Muscle of leg (tissue), 16 donors: ENCODE measurements at places on chromosomes 4 and X. TPM values are rescaled to one million over a fixed set of nuclear protein-coding genes. Genes with fewer than 3 reads are reported as not detected.

SSX4 gene
- not detected for total RNA-seq

CT45A1 gene
- 0.13 TPM for total RNA-seq

PCSK1N gene
- not detected for total RNA-seq

SERPINA7 gene
- total RNA-seq: not detected

SULT1B1 gene
- 0.53 TPM for total RNA-seq

TMEM154 gene
- total RNA-seq: 0.66 TPM

CUL4B gene
- 19.0 TPM for total RNA-seq

DUSP9 gene
- 0.35 TPM for total RNA-seq

RNF212 gene
- total RNA-seq: 3.2 TPM

CPE gene
- total RNA-seq: 137 TPM

AFM gene
- total RNA-seq: not detected

SERTM2 gene
- 0.49 TPM for total RNA-seq

RTL9 gene
- total RNA-seq: 0.80 TPM

ASB12 gene
- total RNA-seq: 9.5 TPM

HCFC1 gene
- total RNA-seq: 12.8 TPM

YY2 gene
- total RNA-seq: 0.93 TPM

CETN2 gene
- 35.5 TPM for total RNA-seq

SLC30A9 gene
- 52.2 TPM for total RNA-seq

STBD1 gene
- 30.9 TPM for total RNA-seq

CLRN2 gene
- total RNA-seq: not detected

DKC1 gene
- total RNA-seq: 22.8 TPM

ANXA3 gene
- 7.5 TPM for total RNA-seq

FRG2 gene
- not detected for total RNA-seq

PSAPL1 gene
- not detected for total RNA-seq

TMPRSS11A gene
- total RNA-seq: not detected

ACE2 gene
- 0.04 TPM for total RNA-seq

CYP2U1 gene
- total RNA-seq: 6.1 TPM

RAB41 gene
- total RNA-seq: not detected

LRCH2 gene
- total RNA-seq: 4.0 TPM

LRP2BP gene
- 4.1 TPM for total RNA-seq

RPL9 gene
- 5,379 TPM for total RNA-seq

BRS3 gene
- not detected for total RNA-seq

TRIM2 gene
- total RNA-seq: 29.8 TPM

VEGFD gene
- 0.44 TPM for total RNA-seq

TRPC5OS gene
- 0.13 TPM for total RNA-seq

PLAC8 gene
- total RNA-seq: 0.84 TPM

IGSF1 gene
- total RNA-seq: 90.7 TPM

IDUA gene
- total RNA-seq: 11.4 TPM

PFKFB1 gene
- total RNA-seq: 0.35 TPM

SORBS2 gene
- 17.7 TPM for total RNA-seq

FGA gene
- 0.49 TPM for total RNA-seq

RAB40A gene
- total RNA-seq: 0.35 TPM

IL2 gene
- not detected for total RNA-seq

STPG2 gene
- 0.18 TPM for total RNA-seq

INTU gene
- 10.6 TPM for total RNA-seq

SHROOM4 gene
- 6.8 TPM for total RNA-seq

TENM3 gene
- total RNA-seq: 32.9 TPM

SPIN2A gene
- total RNA-seq: 3.4 TPM

PLK4 gene
- total RNA-seq: 9.2 TPM

SPINK2 gene
- total RNA-seq: not detected

PDZD11 gene
- 30.7 TPM for total RNA-seq

NLRP2B gene
- total RNA-seq: 0.04 TPM

TRIM60 gene
- not detected for total RNA-seq

TXK gene
- 0.35 TPM for total RNA-seq

PNMA3 gene
- total RNA-seq: 1.2 TPM

SUPT20HL1 gene
- 0.04 TPM for total RNA-seq

TCEANC gene
- 9.0 TPM for total RNA-seq

CFP gene
- 3.2 TPM for total RNA-seq

HPGDS gene
- total RNA-seq: 8.7 TPM
